Body of pancreas (tissue), 4 donors: ENCODE measurements at places on chromosomes 4 and X. TPM values are rescaled to one million over a fixed set of nuclear protein-coding genes. Genes with fewer than 3 reads are reported as not detected.

- peaks cover 3% of the 10 kb centered on the region for H3K36me3 ChIP-seq
- no peak overlapping the region for H3K27ac ChIP-seq
- H3K27me3 ChIP-seq = no peaks in the 10 kb centered on the region
- peak overlapping the region; percentile 96 for H3K4me3 ChIP-seq
Observed at GRCh38 chrX:1592470-1593142, 1.2 kb downstream of the AKAP17A start.

DNA sequence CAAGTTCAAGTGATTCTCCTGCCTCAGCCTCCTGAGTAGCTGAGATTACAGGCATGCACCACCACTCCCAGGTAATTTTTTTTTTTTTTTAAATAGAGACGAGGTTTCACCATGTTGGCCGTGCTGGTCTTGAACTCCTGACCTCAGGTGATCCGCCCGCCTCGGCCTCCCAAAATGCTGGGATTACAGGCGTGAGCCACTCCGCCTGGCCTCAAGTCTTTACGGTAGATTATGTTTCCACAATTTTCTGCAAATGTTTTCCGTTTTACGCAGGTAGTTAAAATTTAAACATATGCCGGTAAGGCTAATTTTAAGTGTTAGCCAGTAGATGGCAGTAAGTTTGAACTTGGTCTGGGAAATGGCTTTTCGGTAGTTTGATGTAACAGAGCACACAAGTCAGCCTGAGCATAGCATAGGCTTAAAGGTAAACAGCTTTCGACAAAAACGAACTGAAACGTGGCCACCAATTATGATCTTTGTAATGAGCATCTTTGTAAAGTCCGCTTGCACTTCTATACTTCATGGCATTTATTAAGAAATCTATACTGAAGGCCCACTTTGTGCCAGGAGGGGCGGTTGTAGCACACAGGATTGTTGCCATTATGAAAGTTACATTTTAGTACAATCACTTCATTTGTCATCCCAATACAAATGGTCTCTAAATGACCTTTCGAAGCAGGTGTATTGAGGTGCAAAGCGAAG lies 31.1 kb downstream of the CCKAR start:
- DNase-seq = no peak
- H3K27ac ChIP-seq = no peak overlapping the region
- H3K27me3 ChIP-seq = no peaks in the 10 kb centered on the region
- no peaks in the 10 kb centered on the region for H3K36me3 ChIP-seq

DNA sequence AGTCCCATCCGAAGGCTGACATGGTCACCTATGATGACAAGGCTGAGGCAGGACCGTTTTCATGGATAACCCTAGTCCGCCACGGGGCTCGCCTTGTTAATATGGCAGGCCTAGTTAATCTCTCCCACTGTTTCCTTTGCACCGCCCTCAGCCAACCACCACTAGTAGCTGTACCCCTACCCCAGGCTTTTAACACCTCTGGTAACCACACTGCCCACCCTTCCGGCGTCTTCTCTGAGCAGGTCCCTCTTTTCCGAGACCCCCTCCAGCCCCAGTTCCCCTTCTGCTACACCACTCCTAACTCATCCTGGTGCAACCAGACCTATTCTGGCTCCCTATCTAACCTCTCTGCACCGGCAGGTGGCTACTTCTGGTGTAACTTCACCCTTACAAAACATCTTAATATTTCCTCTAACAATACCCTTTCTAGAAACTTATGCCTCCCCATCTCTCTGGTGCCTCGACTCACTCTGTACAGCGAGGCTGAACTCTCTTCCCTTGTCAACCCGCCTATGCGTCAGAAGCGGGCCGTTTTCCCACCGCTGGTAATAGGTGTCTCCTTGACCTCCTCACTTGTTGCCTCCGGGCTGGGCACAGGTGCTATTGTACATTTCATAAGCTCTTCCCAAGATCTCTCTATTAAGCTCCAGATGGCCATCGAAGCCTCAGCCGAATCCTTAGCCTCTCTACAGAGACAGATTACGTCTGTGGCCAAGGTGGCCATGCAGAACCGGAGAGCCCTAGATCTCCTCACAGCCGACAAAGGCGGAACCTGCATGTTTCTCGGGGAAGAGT lies 964.4 kb downstream of the RPA4 start:
- no peaks in the 10 kb centered on the region for H3K27me3 ChIP-seq
- no peak overlapping the region for H3K27ac ChIP-seq
- H3K36me3 ChIP-seq = no peaks in the 10 kb centered on the region
- no peak overlapping the region for H3K4me3 ChIP-seq
- DNase-seq = no peak

DNA sequence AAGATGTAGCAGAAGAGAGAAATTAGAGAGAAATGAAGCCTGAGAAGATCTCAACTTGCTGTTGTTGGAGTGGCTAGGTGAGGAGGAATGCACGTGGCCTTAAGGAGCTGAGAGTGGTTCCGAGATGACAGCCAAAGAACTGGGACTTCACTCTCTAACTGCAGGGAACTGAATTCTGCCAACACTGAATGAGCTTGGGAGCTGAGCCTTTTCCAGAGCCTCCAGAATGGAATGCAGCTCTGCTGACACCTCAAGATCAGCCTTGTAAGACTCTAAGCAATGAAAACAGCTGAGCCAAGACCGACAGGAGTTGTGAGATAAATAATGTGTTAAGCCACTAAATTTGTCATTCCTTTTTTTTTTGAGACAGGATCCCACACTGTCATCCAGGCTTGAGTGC lies 73.0 kb downstream of the TLL1 start:
- no peaks in the 10 kb centered on the region for H3K27me3 ChIP-seq
- H3K27ac ChIP-seq = no peak overlapping the region
- no peaks in the 10 kb centered on the region for H3K4me1 ChIP-seq
- no peak overlapping the region for H3K4me3 ChIP-seq
- no peak for DNase-seq

DNA sequence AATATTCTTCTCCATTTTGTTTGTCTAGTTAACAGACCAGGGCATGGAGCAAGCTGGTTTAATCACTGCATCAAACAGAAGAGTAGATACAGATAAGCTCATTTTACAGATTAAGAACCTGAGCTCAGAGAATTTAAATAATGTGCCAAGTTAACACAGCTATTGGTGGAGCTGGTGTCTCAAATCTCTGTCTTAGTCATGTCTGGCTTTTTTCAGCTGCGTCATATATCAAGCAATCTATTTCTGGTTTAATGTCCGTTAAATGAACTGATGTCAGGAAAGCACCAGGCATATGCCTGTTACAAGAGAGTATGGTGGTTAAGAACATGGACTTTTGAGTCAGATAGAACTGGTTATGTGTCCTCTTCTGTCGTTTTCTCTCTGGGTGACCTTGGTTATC lies 79.8 kb upstream of the ADGRA3 start:
- H3K4me3 ChIP-seq = no peak overlapping the region
- no peaks in the 10 kb centered on the region for H3K36me3 ChIP-seq
- no peaks in the 10 kb centered on the region for H3K27me3 ChIP-seq
- DNase-seq = no peak
- H3K27ac ChIP-seq = no peak overlapping the region
- no peaks in the 10 kb centered on the region for H3K4me1 ChIP-seq

- H3K4me1 ChIP-seq = no peaks in the 10 kb centered on the region
- DNase-seq = no peak
- no peak overlapping the region for H3K4me3 ChIP-seq
Observed at GRCh38 chr4:26289401-26289800, 31.4 kb upstream of the RBPJ start.

DNA sequence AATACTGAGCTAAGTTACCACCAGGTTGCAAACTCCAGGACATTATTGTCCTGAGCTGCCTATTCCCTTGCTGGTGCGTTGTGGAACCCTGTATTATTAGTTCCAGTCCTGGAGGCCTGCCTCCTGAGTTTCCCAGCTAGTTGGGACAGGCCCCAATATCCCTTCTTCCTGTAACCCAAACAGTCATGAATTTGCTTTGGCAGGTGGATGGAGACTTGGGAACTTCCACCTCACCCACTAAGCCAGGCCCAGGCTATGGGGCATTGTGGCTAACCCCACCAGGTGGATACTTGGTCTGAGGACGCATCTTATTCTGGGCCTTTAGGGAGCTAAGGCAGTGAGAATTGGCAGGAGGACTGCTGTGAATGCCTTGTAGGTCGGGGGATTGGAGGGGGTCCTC lies 5.0 kb downstream of the RBM3 start:
- no peak overlapping the region for H3K4me3 ChIP-seq
- no peak for DNase-seq
- peaks cover 30% of the 10 kb centered on the region for H3K4me1 ChIP-seq
- H3K27me3 ChIP-seq = no peaks in the 10 kb centered on the region
- H3K36me3 ChIP-seq = peaks cover 3% of the 10 kb centered on the region
- H3K27ac ChIP-seq = no peak overlapping the region

- H3K27me3 ChIP-seq = no peaks in the 10 kb centered on the region
- no peaks in the 10 kb centered on the region for H3K36me3 ChIP-seq
- H3K4me3 ChIP-seq = no peak overlapping the region
Observed at GRCh38 chr4:80161413-80162058, 35.8 kb upstream of the PRDM8 start.

- no peaks in the 10 kb centered on the region for H3K27me3 ChIP-seq
- no peak for DNase-seq
Observed at GRCh38 chr4:123507376-123507775, 110.8 kb downstream of the SPRY1 start.

GRCh38 chr4:11537846-11538245 lies 109.2 kb upstream of the HS3ST1 start:
- H3K27me3 ChIP-seq = no peaks in the 10 kb centered on the region
- no peaks in the 10 kb centered on the region for H3K4me1 ChIP-seq
- no peak for DNase-seq
- no peak overlapping the region for H3K4me3 ChIP-seq

DNA sequence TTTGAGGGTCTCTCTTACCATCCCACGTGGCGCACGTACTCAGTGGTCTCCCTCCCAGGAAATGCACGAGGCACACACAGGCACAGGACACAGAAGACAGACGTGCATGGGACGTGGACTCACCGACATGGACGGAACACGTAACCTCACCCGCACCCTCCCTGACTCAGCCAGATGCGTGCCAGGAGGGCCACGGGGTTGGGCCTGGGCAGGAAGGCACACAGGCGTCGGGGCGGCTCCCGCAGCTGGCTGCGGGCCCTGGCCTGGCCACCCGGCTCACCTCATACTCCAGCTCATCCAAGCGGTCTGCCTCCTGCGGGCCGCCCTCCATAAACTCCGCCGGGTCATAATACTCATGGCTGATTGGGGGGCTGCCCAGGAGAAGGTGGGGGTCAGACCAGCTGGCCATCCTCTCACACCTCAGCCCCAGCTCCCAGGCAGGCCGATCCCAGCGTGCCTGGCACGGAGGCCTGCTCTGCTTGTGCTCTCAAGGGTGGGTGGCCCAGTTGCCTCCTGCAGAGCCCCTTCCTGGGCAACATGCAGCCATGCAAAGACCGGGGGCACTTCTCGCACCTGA lies 12.6 kb downstream of the SSR4 start:
- no peaks in the 10 kb centered on the region for H3K36me3 ChIP-seq
- no peaks in the 10 kb centered on the region for H3K4me1 ChIP-seq
- H3K27ac ChIP-seq = no peak overlapping the region
- no peak for DNase-seq
- no peak overlapping the region for H3K4me3 ChIP-seq
- H3K27me3 ChIP-seq = no peaks in the 10 kb centered on the region

DNA sequence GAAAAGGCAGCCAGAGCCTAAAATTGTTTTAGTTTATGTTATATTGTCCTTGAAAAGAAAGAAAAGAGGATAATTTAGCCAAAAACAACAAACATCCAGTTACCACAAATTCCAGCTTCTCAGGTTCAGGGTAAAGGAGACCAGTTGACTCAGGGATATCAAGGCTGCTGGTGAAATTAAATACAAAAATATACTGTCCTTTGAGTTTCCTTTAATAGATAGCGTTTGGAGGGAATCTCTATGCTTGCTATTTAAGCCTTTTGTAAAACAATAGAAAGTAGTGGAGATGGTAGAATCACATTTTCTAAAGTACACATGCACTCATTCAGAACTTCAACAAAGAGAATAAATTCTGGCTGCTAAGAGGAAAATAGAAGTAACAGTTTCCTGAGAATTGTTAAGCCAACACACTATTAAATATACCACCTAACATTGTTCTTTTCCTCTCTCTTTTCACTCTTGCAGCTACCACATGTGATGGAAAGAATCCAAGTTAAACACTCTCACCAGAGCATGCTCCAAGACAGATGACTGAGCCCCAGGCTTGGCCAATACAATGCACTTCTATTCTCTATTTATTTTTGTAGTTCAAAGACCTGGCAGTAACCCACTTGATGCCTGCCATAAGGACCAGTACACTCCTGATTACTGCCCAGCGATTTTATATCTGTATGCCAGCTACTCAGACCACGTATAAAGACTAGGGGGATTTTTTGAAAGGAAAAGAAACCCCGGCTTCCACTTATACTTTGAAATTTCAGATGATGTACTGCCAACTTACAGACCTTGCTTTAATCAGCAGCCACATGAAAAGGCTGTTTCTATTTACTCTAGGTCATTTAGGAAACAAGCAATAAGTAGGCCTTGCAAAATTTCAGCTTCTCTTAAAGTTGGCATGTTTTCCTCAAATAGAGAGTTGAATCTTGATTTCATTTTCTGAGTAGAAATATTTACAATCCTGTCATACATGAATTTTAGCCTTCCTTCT lies 756.9 kb downstream of the FAT4 start:
- H3K4me1 ChIP-seq = peaks cover 12% of the 10 kb centered on the region
- H3K4me3 ChIP-seq = no peak overlapping the region
- no peaks in the 10 kb centered on the region for H3K27me3 ChIP-seq
- DNase-seq = peak; percentile 62
- no peaks in the 10 kb centered on the region for H3K36me3 ChIP-seq
- no peak overlapping the region for H3K27ac ChIP-seq

DNA sequence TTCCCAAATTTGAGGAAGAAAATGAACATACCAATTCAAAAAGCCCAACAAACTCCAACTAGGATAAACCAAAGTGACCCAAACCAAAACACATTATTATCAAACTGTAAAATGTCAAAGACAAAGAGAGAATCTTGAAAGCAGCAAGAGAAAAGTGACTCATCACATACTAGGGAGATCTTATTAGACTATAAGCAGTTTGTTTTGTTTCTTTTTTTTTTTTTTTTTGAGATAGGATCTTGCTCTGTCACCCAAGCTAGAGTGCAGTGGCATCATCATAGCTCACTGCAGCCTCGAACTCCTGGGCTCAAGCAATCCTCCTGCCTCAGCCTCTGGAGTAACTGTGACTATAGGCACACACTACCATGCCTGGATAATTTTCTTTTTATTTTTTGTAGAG lies 12.6 kb downstream of the C4orf36 start:
- no peak overlapping the region for H3K27ac ChIP-seq
- no peaks in the 10 kb centered on the region for H3K4me1 ChIP-seq
- H3K4me3 ChIP-seq = no peak overlapping the region
- no peak for DNase-seq
- H3K27me3 ChIP-seq = no peaks in the 10 kb centered on the region

GRCh38 chr4:37978248-37978924 lies 18.2 kb downstream of the PTTG2 start:
- peaks cover 46% of the 10 kb centered on the region for H3K4me1 ChIP-seq
- no peaks in the 10 kb centered on the region for H3K27me3 ChIP-seq
- peak overlapping the region; percentile 17 for H3K27ac ChIP-seq

STATH gene
- not detected for total RNA-seq

AFM gene
- 0.33 TPM for total RNA-seq

DCAF12L2 gene
- not detected for total RNA-seq

HCFC1 gene
- total RNA-seq = 62.6 TPM

EXOSC9 gene
- total RNA-seq = 14.2 TPM

PLAC1 gene
- total RNA-seq = not detected
